Mucosa of gallbladder (tissue), 1 donor: ENCODE measurements at places on chromosomes 1 and 21. TPM values are rescaled to one million over a fixed set of nuclear protein-coding genes. Genes with fewer than 3 reads are reported as not detected.
A peak's percentile ranks its signal among the peaks of the same experiment; 100 is the strongest.

DNA sequence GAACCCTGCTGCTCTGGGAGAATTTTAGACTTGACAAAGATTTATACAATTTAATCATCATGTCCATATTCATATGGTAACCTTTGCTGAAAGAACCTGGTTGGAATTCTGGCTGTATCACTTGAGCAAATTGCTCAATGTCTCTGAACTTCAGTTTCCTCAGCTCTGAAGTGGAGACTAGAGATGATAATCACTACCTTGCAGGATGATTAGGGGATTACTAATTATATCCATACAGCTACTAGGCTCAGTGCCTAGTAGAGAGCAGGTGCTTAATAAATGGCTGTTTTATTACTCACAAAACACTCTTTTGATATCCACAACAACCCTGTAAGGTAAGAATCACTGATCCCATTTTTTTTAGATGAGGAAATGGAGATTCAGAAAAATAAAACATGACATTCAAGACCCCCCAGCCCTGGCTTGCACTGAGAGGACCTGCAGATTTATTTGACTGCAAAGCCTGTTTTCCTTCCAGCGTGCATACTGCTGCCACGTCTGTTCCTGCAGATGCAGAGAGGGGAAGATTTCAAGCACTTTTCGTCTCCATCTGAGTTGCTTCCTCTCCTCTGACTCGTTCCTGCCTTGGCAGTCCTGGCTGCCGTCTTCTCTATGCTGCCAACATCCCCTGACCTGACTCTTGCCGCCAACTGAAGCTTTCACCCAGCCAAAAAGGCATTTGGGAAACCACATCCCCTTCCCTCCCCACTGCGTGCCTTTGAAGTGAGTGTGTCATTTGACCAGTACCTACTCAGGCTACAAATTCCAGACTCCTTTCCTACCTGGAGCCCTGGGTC lies 203.0 kb downstream of the PLPP3 start:
- peak; percentile 38 for DNase-seq

DNA sequence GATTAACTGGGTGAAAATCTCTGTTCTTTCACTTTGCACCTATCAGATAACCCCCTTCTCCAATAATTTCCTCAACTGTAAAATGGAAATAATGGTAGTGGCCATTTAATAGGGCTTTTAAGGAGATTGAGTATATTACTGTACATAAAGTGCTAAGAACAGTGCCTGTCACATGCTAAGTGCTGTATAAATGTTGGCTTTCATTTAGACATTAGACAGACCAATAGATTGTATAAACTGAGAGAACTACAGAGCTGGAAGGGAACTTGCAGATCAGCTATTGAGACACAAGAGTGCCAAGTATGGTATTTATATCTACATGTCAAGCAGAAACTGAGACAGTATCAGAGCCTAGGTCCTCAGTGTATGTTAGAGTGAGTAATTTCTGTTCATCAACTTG lies 934.7 kb downstream of the PLA2G4A start:
- no peak for DNase-seq

OR2T33 gene
- total RNA-seq = not detected

ZSWIM5 gene
- 4.4 TPM for total RNA-seq

GRCh38 chr21:26169611-26170470 lies 729 bp downstream of the APP start:
- DNase-seq = peak; percentile 61

DNA sequence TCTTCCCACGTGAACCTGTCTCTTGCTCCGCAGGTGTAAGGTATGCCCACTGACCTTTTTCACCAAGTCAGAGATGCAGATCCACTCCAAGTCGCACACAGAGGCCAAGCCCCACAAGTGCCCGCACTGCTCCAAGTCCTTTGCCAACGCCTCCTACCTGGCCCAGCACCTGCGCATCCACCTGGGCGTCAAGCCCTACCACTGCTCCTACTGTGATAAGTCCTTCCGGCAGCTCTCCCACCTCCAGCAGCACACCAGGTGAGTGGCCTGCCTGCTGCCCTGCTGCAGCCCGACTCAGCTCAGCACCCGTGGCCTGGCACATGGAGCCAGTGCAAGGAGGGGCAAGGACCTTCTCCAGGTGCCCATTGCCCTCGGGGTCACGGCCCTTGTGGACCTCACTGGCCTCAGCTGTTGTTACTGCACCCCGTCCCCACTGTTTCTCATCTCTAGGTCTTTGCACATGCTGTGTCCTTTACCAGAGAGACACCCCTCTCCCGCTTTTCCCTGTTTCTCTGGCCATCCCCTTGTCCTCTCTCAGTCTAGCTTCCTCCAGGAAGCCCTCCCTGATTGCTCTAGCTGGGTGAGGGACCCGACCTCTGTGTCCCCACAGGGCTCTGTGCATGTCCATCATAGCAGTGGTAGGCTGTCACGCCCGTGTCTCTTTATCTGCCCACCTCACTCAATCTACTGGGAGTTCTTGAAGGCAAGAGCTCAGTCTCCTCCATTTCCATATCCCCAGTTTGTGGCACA lies 25.4 kb downstream of the ZNF362 start:
- DNase-seq = no peak
